Stimulated activated CD8-positive, alpha-beta memory T cell treated with anti-CD3 and anti-CD28 coated beads, Interleukin-15, amount 100 ng/mL, for 1 hour (primary cell): ENCODE measurements at places on chromosomes 16 and 17.
A peak's percentile ranks its signal among the peaks of the same experiment; 100 is the strongest.

GRCh38 chr16:67006930-67007658, 18.7 kb downstream of the CES4A start:
- no peak for DNase-seq

- DNase-seq = no peak
Measured at GRCh38 chr17:60887614-60888028, 210.0 kb downstream of the BCAS3 start.

DNA sequence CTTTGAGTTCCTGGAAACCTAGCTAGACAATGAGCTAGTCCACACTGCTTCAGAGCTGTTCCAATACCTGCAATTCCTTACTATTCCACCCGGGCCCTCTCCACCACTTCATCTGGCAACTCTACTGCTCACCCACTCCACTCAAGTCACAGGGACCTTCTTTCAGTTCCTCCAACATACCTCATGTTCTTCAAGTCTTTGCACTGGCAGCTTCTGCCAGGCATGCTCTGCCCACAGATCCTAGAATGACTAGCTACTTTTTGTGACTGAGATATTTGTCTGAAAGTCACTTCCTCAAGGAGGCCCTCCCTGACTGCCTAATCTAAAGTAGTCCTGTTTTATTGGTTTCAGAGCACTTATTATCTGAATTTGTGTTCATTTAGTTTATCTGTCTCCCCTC, 86.4 kb downstream of the TEX14 start:
- DNase-seq = no peak

DNA sequence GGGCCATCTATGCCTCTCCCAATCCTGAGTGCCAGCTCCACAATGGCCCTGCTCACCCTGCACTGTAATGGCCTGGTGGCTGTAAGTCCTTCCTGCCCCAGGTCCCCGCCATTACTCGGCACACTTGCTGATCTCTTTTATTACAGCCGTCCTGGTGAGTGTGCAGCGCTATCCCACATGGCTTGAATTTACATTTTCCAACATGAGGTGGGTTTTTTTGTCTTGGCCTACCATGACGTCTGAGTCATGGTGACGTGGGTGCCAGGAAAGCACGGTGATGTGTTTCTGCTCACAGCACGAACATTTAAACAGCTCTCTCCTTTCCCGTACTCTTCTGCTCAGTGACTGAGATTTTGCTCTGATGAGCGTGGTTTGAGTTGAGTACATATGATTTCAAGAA, 55.2 kb upstream of the FOXF1 start:
- DNase-seq = no peak

DNA sequence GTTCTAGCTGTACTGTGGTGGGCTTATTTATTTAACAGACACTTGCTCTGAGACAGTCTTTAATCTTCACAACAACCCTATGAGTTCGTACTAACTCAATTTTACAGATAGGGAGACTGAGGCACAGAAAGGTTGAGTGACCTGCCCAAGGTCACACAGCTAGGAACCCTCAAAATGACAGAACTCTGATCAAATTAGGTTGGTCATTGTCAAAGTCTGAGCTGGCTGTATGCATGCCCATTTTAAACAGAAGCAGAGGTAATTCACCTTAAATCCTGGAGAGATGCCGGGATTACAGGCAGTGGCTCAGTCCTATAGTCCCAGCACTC, 24.9 kb downstream of the LAT start:
- no peak for DNase-seq

GRCh38 chr17:52674686-52675085, 516.2 kb upstream of the CA10 start:
- DNase-seq = no peak

DNA sequence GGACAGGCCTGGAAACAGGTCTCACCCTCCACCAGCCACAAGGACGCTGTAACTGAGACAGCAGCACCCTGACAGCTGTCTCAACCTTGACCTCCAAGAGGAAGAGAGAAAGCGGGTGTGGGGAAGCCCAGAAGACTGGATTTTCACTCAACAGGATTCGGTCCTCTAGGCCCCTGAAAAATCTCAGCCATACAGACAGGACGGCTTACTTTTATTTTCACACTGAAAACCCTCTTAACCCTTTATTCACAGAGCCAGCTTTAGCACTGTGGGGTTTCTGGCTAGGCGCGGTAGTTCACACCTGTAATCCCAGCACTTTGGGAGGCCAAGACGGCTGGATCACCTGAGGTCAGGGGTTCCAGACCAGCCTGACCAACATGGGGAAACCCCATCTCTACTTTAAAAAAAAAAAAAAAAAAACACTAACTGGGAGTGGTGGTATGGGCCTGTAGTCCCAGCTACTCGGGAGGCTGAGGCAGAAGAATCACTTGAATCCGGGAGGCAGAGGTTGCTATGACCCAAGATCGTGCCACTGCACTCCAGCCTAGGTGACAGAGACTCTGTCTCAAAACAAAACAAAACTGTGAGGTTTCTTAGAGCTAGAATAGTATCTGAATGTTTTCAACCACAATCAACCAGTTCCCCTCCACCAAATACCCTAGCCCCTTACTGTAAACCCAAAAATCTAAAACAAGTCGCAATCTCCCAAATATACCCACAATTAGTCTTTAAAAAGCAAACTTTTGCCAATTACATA, 5.3 kb downstream of the ANKRD11 start:
- no peak for DNase-seq

DNA sequence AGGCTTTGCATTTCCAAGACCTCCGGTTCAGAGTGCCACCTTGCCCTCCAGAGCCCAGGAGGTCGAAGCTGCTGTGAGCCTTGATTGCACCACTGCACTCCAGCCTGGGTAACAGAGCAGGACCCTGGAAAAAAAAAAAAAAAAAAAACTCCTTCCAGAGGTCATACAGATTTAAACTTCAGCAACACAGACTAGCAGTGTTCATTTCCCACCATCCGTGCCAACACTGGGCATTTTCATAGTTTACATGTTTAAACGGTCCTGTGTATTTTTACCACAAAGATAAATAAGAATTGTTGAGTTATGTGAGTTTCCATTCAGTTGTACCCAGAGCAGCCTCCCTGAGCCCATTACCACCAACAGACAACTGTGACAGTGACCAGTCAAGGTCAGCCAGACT, 50.4 kb downstream of the ZDHHC7 start:
- no peak for DNase-seq

DNA sequence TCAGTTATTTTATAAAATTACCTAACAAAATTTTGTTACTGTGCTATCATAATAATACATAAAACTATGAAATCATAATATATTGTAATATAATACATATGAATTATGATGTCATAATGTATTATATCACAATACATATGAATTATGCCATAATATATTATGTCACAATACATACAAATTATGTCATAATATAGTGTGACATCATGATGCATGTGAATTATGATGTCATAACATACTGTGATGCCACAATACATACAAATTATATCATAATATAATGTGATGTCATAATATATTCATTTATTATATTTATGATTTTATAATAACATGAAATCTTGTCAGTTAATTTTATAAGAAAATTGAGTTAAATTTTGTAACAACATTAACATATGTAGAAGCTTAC, 2021.6 kb downstream of the TP53TG3F start:
- no peak for DNase-seq

DNA sequence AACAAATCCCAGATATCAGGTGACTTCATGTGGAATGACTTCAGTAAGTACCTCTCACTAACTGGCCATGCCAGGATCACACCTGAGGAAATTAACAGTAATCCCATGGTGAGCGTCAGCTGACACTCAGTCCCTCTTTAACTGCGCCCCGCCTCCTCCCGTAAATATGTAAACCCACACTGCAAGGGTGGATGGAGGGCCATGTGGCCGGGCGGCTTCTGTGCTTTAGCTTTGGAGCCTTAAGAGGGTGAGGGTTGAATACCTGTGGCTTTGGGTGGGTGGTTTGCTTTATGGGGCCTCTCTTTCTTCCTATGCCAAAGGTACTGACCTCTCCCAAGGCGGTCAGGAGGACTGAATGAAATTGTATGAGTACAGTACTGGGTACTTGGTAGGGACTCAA, 141.7 kb downstream of the MRM1 start:
- DNase-seq = no peak

GRCh38 chr17:57550668-57551315, 194.3 kb downstream of the CCDC182 start:
- no peak for DNase-seq

DNA sequence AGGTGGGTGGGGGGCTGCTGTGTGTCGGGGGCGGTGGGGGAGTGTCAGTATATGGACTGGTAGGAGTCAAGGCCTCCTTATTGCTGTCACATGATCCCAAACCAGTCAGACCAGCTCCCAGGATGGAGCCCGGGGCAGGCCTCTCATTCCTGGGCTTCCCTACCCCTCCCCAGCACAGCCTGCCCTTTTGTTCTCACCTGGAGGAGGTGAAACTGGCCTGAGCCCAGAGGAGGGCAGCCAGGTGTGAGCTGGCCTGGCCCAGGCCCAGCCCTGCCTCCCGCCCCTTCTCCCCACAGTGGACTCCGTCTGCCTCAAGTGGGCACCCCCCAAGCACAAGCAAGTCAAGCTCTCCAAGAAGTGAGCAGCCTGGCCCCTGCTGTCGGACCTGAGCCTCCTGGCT, 4.6 kb downstream of the PRSS8 start:
- DNase-seq = no peak

DNA sequence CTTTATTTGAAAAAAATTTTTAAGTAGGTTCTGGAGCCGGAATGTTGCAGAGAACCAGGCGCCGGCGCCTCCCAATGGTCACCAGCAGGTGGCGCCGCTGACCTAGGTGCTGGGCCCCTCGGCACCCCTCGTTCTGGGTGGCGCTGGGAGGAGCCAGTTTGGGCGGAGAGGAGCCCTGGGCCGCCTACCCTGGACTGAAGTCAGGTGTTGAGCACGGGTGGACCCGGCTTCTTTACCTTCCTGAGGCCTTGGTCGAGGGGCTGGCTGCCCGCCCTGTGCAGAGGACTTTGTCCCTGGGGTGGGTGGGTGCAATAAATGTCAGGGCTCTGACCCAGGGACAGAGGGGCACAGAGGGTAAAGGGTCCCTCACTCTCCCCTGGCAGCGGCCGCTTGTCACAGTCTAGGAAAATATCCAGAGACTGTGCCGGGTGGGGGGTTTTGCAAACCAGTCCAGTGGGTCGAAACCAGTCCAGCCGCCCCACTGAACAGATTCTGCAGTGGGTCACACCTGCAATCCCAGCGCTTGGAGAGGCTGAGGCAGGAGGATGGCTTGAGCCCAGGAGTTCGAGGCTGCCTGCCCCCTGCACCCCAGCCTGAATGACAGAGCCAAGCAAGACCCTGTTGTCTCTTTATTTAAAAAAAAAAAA, 30.1 kb upstream of the TNFRSF13B start:
- DNase-seq = peak; percentile 56

GRCh38 chr17:32488604-32489180, 1.9 kb downstream of the CDK5R1 start:
- DNase-seq = no peak

DNA sequence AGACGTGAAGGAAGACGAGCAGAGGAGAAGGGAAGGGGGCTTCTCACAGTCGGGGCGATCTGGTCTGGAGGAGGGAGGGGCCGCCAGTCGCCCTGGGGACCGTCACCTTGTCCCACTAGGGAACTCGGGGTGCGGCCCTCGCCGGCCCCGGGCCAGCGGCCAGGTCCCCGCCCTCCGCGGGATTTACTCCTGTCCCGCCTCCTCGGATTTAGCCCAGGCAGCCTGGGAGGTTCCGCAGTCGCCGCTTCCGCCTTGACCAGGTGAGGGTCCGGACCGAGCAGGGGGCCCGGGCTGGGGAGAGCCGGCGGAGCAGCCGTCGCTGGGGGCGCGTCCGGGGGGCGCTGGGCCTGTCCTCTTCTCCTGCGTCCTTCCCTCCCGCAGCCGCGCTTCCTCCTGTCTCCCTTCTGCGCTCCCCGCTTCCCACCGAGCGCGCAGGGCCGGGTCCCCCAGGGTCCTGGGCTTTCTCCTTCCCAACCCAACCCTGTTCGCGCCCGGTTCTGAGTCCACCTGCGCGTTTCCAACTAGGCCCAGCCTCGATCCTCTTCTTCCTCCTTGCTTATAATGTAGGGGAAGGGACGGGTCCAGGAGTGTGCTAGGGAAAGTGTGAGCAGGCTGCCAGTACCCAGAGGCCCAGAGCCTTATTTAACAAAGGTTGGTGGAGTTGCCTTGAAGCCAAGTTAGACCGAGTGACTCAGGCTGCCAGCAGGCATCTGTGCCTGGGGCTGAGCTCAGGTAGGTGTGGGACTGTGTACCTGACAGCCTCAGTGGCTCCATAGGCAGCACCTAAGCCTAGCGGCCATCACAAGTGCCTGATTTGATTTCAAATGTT, at the start of gene TNK1:
Gene TNK1 (plus strand): TSS at position 235 of the 829 bp plus-strand sequence. CDS start 1,838 bp downstream, outside the sequence.
- no peak for DNase-seq
